Activated T-cell treated with anti-CD3 and anti-CD28 coated beads, Interleukin-2, amount 50 U/mL, for 48 hours (primary cell): ENCODE measurements at places on chromosomes 6 and 20.

- peak; percentile 81 for DNase-seq
These were observed 185.1 kb downstream of the CLIC5 start for GRCh38 chr6:45830441-45831139.

GRCh38 chr20:5797843-5798462 is 47.8 kb downstream of the SHLD1 start:
- DNase-seq: no peak

GRCh38 chr20:47885909-47886453 is 100.7 kb upstream of the SULF2 start:
- DNase-seq: no peak

- peak; percentile 40 for DNase-seq
These were observed 661 bp downstream of the FNDC11 start for GRCh38 chr20:63554361-63555278.
